Smooth muscle cell of the pulmonary artery (primary cell): ENCODE measurements at places on chromosomes 12 and 14. TPM values are rescaled to one million over a fixed set of nuclear protein-coding genes. Genes with fewer than 3 reads are reported as not detected.

SCN8A gene
- 19.2 and 33.1 TPM in 2 replicates for total RNA-seq

CARMIL3 gene
- 0.17 TPM in 1 of 2 replicates, not detected in the other for total RNA-seq

RERGL gene
- total RNA-seq = 0.65 TPM in 1 of 2 replicates, not detected in the other

OR4K13 gene
- total RNA-seq = not detected in 2 replicates

CD9 gene
- 364 and 415 TPM in 2 replicates for total RNA-seq

AEBP2 gene
- total RNA-seq = 31.7 and 33.2 TPM in 2 replicates

TMPRSS12 gene
- total RNA-seq = not detected in 2 replicates

CD27 gene
- total RNA-seq = not detected in 2 replicates

RNF212B gene
- not detected in 2 replicates for total RNA-seq

AHNAK2 gene
- total RNA-seq = 41.4 and 194 TPM in 2 replicates

RNASE2 gene
- not detected in 2 replicates for total RNA-seq

PIGH gene
- 15.8 and 16.2 TPM in 2 replicates for total RNA-seq

GPRC5D gene
- total RNA-seq = 0.13 TPM in 1 of 2 replicates, not detected in the other

TMEM233 gene
- 0.91 and 6.7 TPM in 2 replicates for total RNA-seq

LMO3 gene
- total RNA-seq = 0.17 and 0.39 TPM in 2 replicates

FOXN4 gene
- not detected in 2 replicates for total RNA-seq

MYL2 gene
- not detected in 2 replicates for total RNA-seq

SERPINA3 gene
- total RNA-seq = 9.7 and 37.5 TPM in 2 replicates

DNAH10 gene
- total RNA-seq = 0.13 and 0.46 TPM in 2 replicates

PLEKHA5 gene
- 23.2 and 29.2 TPM in 2 replicates for total RNA-seq

SLC38A4 gene
- total RNA-seq = 0.39 and 0.56 TPM in 2 replicates

KRT78 gene
- not detected in 2 replicates for total RNA-seq

KLRD1 gene
- 0.50 and 0.65 TPM in 2 replicates for total RNA-seq

DNAI7 gene
- total RNA-seq = 0.20 and 0.53 TPM in 2 replicates

SUPT16H gene
- total RNA-seq = 65.9 and 68.3 TPM in 2 replicates

NAV3 gene
- total RNA-seq = 94.9 and 132 TPM in 2 replicates

SLC7A8 gene
- 8.0 and 8.6 TPM in 2 replicates for total RNA-seq

PNN gene
- total RNA-seq = 11.5 and 13.5 TPM in 2 replicates

CD163 gene
- total RNA-seq = not detected in 2 replicates

ACOT6 gene
- total RNA-seq = not detected in 2 replicates

CD163L1 gene
- total RNA-seq = 0.43 and 2.6 TPM in 2 replicates

GALNT16 gene
- 1.7 and 4.9 TPM in 2 replicates for total RNA-seq

TUNAR gene
- not detected in 2 replicates for total RNA-seq

BICDL1 gene
- total RNA-seq = not detected in 2 replicates

SPTB gene
- total RNA-seq = 0.13 TPM in 1 of 2 replicates, not detected in the other

ST8SIA1 gene
- total RNA-seq = 2.2 and 2.6 TPM in 2 replicates

ABCD2 gene
- total RNA-seq = under 0.01 TPM in 2 replicates

DNAJC22 gene
- total RNA-seq = 0.20 and 2.1 TPM in 2 replicates

LRP1-AS gene
- 0.20 TPM in 1 of 2 replicates, not detected in the other for total RNA-seq

TAS2R13 gene
- 1.8 and 2.4 TPM in 2 replicates for total RNA-seq

CFAP251 gene
- 6.7 and 7.9 TPM in 2 replicates for total RNA-seq

TAS2R9 gene
- total RNA-seq = not detected in 2 replicates
